H7 (cell line): ENCODE measurements at places on chromosomes 16 and 17. TPM values are rescaled to one million over a fixed set of nuclear protein-coding genes. Genes with fewer than 3 reads are reported as not detected.

DNA sequence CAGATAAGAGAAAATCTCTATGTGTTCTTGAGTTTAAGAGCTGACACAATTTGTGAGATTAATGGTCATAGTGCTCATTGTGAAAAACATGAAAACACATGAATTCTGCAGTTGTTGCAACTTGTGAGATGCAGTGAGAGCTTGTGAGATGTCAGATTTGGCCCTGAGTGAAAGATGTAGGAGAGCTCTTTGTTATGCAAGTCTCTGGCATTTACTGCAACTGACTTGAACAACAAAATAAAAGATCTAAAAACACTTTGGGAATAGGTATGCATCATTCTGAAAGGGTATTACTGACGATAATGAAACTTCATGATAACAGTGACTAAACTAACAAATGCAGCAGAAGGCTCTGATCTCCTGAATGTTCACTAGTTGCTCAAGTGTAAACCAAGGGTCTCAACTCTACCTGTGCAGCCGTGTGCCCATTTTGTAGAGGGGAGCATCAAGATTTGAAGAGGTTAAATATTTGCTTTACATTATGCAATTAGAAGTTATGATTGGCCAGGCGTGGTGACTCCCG lies 50.8 kb upstream of the SMIM36 start:
- DNase-seq, result no peak

DNA sequence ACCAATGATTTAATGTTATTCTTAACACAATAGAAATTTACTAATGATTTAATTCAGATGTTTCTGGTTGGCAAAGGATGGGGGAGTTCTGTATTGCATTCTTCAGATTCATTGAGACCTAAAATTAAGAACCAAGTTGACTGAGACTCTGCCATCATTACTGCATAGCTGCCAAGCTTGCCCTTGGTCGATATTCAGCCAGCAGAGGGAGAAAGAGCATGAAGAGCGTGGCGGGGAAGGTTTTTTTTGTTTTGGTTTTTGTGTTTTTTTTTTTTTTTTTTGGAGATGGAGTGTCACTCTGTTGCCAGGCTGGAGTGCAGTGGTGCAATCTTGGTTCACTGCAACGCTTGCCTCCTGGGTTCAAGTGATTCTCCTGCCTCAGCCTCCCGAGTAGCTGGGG lies 659.4 kb upstream of the EEF2KMT start:
- peak; percentile 21 for DNase-seq

DNA sequence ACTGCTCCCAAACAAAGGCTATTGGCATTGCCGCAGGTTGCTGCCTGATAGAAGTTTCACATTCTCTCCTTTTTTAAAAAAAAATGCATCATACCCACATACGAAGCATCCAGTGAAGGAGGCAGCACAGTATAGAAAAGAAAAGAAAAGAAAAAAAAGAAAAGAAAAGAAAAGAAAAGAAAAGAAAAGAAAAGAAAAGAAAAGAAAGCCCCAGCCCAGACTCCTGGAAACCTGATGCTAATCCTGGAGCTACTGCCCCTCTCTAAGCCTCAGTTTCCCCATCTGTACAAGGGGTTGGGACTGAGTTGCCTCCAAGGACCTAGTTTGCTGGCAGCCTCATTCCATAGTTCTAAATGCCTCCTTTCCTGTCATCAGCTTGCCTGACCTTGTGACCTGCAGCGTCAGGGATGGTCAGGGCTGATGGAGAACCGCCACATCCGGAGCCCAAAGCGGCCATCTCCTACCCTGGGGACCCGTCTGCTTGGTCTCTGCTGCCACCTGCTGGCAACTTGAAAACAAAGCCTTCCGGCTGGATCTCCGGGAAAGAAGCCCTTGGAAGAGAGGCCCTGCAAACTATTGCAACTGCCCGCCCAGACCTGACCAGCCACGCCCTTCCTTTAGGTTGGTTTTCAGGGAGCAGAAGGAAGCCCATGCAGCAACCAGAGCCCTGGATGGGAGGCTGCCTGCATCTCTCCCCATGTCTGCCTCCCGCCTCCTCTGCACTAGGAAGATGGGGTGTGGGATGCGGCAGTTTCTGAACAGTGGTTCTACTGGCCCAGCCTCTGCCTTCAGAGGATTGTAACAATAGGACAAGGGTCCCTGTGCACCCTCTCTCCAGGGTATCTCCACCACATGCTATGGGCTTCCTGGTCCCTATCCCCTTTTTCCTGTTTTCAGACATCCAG lies 13.0 kb downstream of the AIPL1 start:
- DNase-seq, result peak; percentile 93

DNA sequence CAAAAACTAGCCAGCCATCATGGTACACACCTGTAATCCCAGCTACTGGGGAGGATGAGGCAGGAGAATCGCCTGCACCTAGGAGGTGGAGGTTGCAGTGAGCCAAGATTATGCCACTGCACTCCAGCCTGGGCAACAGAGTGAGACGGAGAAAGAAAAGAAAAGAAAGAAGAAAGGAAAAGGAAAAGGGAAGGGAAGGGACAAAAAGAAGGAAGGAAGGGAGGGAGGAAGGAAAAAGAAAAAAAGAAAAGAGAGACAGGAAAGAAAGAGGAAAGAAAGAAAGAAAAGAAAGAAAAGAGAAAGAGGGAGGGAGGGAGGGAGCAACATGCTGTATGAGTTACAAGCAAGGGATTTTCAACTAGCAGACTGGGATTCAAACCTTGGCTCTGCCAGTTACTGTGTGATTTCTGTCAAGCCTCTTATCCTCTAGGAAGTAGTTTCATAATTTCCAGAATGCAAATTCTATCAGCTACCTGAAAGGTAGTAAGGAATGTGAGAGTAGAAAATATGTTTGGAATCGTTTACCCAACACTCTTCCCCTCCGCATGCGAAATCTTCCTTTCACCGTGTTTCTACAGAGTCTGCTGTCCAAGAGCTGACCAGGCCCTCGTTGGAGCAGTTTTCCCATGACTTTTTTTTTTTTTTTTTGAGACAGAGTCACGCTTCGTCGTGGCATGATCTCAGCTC lies 43.4 kb downstream of the VPS53 start:
- DNase-seq, result no peak

DNA sequence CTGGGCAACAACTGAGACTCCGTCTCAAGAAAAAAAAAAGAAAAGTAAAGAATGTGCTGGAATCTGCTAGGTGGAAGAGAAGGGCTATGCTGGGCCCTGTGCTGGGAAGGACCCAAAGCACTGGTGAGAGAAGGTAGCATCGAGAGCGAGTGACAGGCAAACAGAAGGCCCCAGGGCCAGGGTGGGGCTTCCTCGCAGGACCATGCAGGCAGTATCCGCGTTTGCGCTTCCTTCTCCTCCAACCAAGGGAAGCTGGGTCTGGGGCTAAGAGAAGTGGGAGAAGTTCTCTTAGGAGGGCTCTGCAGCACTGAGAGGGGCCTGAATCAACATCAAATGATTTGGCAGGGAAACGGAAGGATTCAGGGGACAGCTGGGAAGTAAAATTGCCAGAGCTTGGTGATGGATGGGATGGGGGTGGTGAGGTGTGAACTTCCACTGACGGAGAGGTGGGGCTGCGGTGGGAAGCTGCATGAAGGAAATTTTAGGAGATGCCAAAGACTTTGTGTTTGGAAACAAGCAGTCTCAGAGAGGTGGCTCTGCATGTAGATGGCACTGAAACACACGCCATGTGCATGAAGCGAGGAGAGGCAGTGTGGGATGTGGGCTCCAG lies 5.2 kb upstream of the ECI1 start:
- peak; percentile 24 for DNase-seq

DNA sequence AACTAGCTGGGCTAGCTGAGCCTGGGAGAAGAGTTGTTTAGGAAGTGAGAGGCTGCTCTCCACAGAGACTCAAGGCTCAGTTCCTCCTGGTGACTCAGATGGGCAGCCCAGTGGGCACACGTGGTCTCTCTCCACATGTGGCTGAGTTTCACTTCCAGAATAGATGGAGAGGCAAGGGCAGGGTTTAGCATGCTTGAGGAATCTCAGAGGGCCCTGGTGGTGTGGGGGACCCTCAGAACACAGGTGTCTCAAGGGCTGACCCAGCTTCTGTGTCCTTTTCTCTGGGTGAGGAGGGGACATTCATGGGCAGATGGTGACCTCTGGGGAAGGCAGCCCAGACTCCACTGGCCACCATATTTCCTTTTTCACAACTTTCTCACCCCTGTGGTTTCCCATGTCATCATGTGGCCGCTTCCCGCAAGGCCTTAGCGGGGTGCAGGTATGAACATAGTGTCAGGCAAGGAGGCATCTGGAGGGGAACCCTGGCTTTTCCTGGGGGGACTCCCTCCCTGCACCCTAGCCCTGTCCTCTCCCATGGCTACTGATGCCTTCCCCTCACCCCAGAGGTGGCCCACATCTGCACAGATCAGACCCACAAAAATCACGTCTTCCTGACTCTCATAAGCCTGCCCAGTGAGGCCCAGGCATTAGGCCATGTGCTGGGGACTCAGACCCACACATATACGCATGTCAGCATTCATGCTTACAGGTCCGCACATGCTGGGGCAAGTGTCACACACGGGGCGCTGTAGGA lies 3.3 kb downstream of the GRN start:
- DNase-seq, result peak; percentile 16

CD300LB gene
- not detected in 2 replicates for total RNA-seq

PPP1R1B gene
- 8.3 and 11.8 TPM in 2 replicates for total RNA-seq
